IMR-90 (cell line): ENCODE measurements at places on chromosomes 16 and 17.

GRCh38 chr16:13313351-13313750 is 412.0 kb downstream of the SHISA9 start:
- no peak for DNase-seq

- DNase-seq: no peak
These were observed 2.4 kb downstream of the MYH10 start for GRCh38 chr17:8628172-8628571.

DNA sequence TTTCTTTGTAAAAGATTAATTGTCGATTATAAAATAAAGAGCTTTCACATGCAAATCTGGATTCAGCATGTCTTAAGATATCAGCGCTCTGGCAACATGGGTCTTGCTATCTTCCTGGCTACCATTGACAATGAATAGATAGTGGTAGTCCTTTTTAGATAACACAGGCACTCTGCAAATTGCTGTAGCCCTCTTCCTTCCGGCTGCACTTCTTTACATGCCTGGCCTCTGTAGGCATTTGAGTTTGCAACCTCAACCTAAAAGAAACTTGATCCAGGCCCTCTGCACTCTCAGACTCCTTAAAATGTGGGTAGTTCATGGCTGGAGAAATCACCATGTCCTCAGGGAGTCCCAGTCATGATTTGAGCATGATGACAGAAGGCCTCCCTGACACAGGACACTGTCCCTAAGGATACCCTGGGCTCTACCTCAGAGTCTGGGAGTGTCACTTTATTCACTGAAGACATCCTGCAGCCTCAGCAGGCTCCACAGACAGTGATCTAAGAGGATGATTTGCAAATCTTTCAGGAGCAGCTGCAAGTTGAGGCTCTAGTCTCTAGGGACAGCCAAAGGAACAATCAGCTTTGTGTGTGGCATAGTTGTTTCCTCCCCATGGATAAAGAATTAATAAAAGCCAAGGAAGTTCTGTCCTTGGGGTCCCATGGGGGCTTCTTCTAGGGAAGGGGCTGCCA is 529.4 kb downstream of the RBFOX1 start:
- no peak for DNase-seq

DNA sequence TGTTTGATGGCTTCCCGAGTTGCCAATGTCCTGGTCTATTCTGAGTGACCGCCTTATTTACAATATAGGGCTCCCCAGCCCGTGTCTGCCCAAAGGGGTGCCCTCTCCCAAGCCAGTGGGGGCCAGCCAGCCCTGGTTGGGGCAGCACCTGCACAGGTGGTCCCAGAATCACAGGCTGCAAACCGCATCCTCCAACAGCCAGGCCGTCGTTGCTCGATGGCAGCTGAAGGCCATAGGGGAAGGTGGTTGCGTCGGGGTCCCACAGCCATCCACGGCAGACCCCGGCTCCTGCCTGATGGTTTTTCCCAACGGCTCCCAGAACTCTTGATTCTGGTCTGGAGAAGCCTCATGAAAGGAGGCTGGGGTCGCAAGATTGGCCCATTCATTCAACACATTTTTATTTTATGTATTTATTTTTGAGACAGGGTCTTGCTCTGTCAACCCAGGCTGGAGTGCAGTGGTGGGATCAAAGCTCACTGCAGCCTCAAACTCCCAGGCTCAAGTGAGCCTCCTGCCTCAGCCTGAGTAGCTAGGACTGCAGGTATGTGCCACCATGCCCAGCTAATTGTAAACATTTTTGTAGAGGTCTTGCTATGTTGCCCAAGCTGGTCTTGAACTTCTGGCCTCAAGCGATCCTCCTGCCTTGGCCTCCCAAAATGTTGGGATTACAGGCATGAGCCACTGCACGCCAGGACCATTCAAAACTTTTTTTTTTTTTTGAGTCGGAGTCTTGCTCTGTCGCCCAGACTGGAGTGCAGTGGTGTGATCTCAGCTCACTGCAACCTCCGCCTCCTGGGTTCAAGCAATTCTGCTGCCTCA is 79.0 kb upstream of the TOB1 start:
- no peak for DNase-seq

- DNase-seq: no peak
These were observed 147.9 kb downstream of the CYLD start for GRCh38 chr16:50889746-50890145.

DNA sequence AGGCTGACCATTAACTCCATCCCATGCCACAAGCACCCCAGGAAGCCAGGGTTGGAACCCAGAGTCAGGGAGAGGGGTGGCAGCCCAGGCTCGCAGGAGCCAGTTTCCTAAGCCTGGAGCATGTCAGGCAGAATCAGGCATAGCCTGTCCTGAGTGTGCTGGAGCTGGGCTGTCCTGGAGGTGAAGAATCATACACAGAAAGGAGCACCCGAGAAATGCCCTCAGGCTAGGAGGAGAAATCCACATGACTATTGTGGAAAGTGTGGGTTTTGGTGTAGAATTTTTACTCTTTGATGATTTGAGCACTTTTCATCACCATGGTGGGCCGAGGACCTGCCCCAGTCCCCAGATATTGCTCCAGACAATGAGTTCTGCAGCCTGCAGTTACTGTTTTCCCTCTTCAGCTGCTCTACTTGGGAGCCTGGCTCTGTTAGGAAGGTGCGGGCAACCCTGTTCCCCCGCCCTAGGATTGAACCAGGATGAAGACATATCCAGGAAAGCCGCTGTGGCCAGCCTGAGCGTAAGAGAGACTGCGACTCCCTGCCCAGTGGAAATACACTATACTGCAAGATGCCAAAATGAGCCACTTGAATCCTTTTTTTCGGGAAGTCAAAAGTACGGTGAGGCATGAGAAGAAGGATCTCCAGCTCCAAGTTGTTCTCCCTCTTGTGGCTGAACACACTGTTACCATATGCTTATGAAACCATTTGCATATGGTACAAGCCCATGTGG is 29.0 kb upstream of the HEATR6 start:
- DNase-seq: no peak
